CD4-positive, alpha-beta T cell treated with Interleukin-10 for 1 hour (primary cell): ENCODE measurements at places on chromosomes 13 and 19.

- no peak for DNase-seq
Measured at GRCh38 chr13:41742917-41743552, 217.9 kb downstream of the VWA8 start.

GRCh38 chr19:10928563-10929401 lies at the start of the genes TIMM29 and YIPF2:
Gene TIMM29, plus strand, starts transcription at chr19:10928811. Its CDS starts 12 bp downstream, at chr19:10928823.
Gene YIPF2, minus strand, starts transcription at chr19:10928639. Its CDS starts 229 bp downstream, at chr19:10928410.
- peak; percentile 96 for DNase-seq

GRCh38 chr19:37669450-37669914 lies 14.2 kb upstream of the ZFP30 start:
- no peak for DNase-seq

- no peak for DNase-seq
Measured at GRCh38 chr13:100131863-100132574, 43.1 kb downstream of the PCCA start.

- DNase-seq = peak; percentile 26
Measured at GRCh38 chr19:45168767-45169351, 8.1 kb upstream of the NKPD1 start.
